Left lung (tissue), 14 donors: ENCODE measurements at places on chromosomes 11 and 22.

DNA sequence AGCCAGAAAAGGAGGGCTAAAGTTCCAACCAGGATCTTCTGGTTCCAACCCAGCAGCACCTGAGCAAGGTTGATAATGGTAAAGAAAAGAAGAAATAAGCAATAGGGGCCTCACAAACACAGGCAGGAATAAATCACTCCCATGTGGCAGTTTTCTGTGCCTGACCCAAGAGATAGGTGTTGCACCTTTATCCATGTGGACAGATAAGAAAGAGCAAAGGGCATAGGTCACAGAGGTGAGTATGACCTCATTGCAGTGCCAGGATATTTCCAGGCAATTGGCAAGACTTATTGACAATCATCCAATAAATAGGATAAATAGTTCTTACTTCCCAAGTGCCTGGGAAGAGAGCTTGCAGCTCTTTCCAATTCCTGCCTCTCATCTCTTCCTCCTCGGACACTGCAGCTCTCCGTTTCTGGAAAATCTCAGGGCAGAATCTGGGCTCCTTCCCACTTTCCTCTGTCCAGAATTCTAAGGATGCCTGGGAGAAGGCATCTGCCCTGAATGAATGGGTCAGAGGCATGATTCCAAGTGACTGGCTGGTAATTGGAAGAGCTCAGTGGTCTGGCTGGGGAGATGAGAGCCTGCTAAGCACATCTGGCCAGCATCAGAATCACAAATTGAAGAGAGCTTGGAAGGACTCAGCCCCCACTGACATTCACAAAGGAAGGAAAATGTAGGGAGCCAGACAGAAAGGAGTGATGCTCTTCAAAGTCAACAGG lies 14.5 kb upstream of the LRRC55 start:
- no peaks in the 10 kb centered on the region for H3K36me3 ChIP-seq
- no peak overlapping the region for H3K4me3 ChIP-seq
- no peaks in the 10 kb centered on the region for H3K4me1 ChIP-seq
- H3K27me3 ChIP-seq = no peaks in the 10 kb centered on the region

GRCh38 chr11:15641271-15642045 lies 526.7 kb downstream of the INSC start:
- H3K4me1 ChIP-seq = no peaks in the 10 kb centered on the region
- peak overlapping the region; percentile 70 for H3K27ac ChIP-seq
- no peaks in the 10 kb centered on the region for H3K27me3 ChIP-seq
- H3K36me3 ChIP-seq = no peaks in the 10 kb centered on the region
- no peak for DNase-seq
- H3K4me3 ChIP-seq = no peak overlapping the region

- H3K4me1 ChIP-seq = peaks cover 9% of the 10 kb centered on the region
- H3K36me3 ChIP-seq = no peaks in the 10 kb centered on the region
- no peak overlapping the region for H3K4me3 ChIP-seq
- DNase-seq = no peak
These were observed 3.0 kb downstream of the THY1 start for GRCh38 chr11:119419834-119420492.

DNA sequence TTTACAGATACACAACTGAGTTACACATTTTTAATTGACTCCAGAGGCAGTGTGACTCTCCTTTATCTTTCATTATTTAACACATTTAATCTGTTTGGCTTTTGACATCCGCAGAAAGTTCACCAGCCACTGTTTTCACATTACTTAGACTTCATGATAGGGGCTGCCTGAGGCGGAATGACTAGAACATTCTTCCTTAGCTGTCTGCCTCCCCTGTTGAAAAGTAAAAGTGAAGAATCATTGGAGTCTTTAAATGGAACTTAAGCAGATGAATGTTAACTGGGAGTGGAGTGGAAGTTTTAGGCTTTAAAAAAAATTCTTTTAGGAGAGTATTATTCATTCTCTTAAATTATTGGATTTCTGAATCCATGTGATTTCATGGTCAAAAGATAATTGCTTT lies 229.2 kb upstream of the MTNR1B start:
- H3K27me3 ChIP-seq = no peaks in the 10 kb centered on the region
- no peaks in the 10 kb centered on the region for H3K4me1 ChIP-seq
- no peaks in the 10 kb centered on the region for H3K36me3 ChIP-seq
- H3K4me3 ChIP-seq = no peak overlapping the region

DNA sequence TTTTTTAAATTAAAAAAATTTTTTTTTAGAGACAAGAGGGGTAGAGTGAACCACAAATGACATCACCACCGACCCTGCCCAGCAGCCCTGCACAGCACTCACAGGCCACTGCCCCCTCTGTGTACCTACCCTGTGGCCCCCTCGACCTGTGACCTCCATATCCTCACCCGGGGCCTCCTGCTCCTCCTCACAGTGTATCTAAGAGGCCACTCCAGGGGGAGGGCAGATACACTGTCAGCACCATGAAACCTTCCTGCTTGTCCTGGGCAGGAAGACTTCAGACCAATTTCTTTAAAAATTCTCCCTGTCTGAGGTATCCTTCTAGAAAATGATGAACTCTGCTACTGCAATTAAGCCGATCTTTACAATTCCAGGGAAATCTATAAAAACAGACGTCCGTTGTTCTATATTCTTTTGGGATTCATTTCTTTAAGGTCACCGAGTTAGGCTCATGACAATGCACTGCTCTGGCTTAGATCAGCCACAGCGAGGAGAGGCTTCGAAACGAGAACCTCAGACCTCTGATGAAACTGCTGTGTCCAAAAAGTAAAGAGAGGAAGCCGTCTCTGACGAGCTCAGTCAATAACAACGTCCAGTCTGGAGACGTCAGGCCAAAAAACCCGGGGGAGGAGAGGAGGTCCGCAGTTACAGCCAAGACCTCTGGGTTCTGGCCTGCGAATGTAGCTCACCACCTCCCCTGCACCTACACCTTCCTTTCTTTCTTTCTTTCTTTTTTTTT lies 17.5 kb downstream of the NFAM1 start:
- peaks cover 19% of the 10 kb centered on the region for H3K4me1 ChIP-seq
- H3K27me3 ChIP-seq = no peaks in the 10 kb centered on the region
- no peak for DNase-seq
- peaks cover 19% of the 10 kb centered on the region for H3K36me3 ChIP-seq
- H3K4me3 ChIP-seq = no peak overlapping the region

- DNase-seq = peak; percentile 11
- H3K4me1 ChIP-seq = no peaks in the 10 kb centered on the region
- H3K36me3 ChIP-seq = no peaks in the 10 kb centered on the region
- H3K27ac ChIP-seq = no peak overlapping the region
These were observed 47.2 kb upstream of the ADA2 start for GRCh38 chr22:17266251-17266971.

DNA sequence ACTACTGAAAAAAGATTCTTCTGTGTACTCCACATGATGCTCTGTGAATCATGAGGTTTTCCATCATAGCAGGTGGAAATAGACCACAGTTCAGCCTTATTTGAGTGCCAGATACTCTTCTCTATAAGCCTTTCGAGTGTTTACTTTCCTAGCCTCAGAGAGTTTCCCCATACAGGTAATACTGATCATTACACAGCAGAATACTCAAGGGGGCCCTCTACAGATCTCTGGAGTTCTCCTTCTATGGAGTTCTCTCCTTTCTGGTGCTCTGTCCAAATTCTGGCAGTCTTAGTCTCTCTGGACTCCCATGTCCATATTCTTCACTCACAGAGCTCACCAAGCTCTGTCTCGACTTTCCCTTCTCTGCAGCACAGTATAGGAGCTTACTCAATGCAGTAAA lies 175.7 kb upstream of the CARD18 start:
- H3K4me3 ChIP-seq = no peak overlapping the region
- no peaks in the 10 kb centered on the region for H3K27me3 ChIP-seq
- DNase-seq = no peak
- no peaks in the 10 kb centered on the region for H3K4me1 ChIP-seq
- H3K27ac ChIP-seq = no peak overlapping the region

DNA sequence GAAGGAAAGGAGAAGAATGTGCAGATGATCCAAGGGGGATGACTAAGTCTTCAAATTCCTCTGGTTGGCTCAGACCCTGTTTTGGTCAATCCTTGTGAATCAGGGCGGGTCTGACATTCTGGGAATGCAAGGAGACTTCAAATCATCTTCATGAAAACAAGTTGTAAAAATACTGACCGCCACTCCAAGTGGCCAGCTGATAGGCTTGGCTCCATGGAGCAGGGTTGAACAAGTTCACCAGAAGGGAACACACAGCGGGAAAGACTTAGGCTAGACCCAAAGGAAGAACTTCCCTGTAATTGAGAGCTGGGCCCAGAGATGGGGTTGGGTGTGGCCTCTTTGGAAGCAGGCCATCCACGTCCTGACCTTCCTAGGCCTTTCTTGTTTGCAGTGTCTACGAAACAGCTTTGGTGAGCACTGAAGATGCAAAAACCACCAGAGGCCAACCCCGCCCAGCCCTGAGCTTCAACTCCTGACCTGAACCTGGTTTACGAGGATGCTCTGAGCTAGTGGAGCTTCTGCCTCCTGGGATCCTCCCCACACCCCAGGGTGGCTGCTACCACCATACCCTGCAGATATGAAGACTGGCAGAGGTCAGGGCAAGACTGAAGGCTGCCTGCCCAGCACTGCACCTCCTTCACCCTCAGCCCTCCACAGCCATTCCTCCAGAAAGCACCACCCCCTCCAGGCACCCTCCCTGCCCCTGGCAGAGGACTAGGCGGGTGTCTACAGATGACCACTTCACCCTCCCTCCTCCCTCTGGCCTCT lies 26.1 kb downstream of the GDPD5 start:
- DNase-seq = no peak
- H3K36me3 ChIP-seq = no peaks in the 10 kb centered on the region
- H3K4me3 ChIP-seq = no peak overlapping the region
- no peaks in the 10 kb centered on the region for H3K27me3 ChIP-seq
- H3K27ac ChIP-seq = peak overlapping the region; percentile 13
- H3K4me1 ChIP-seq = peaks cover 7% of the 10 kb centered on the region

- H3K36me3 ChIP-seq = no peaks in the 10 kb centered on the region
- no peaks in the 10 kb centered on the region for H3K4me1 ChIP-seq
- no peak overlapping the region for H3K27ac ChIP-seq
- DNase-seq = no peak
These were observed 62.6 kb upstream of the OLFML1 start for GRCh38 chr11:7422544-7423331.

DNA sequence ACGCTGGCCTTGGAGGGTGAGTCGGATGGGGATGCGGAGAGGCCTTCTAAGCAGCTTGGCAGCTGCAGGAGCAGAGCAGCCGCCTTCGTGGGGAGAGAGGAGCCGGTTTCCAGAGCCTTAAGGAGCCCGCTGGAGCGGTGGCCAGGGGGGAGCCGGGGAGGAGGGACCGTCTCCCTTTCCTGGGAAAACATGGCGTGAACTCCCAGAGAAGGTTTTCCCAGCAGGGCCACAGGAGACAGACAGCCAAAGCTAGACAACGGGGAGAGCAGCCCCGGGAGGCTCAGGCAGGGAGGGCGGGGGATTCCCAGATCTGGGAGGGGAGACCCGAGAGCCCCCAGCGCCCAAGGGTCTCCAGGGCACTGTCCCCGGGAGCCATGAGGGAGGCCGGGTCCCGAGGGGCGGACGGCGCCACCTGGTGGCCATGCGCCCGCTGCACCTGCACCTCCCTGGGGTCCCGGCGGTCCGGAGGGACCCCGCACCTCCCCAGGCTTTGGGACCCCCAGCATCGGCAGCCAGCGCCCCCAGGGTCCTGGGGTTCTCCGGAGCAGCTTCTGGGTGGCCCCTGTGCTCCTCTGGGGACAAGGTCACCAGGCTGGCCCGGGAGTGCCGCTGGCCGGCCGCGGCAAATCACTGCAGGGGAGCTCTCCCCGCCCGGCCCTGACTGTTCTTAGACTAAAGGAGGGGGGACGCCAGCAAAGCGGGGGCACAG lies 2.4 kb upstream of the SYT8 start:
- H3K4me3 ChIP-seq = peak overlapping the region; percentile 18
- peak; percentile 37 for DNase-seq
- peaks cover 46% of the 10 kb centered on the region for H3K4me1 ChIP-seq
- H3K27me3 ChIP-seq = peaks cover 60% of the 10 kb centered on the region
- no peaks in the 10 kb centered on the region for H3K36me3 ChIP-seq
